Thoracic aorta (tissue), 2 donors: ENCODE measurements at places on chromosomes 3 and 15. TPM values are rescaled to one million over a fixed set of nuclear protein-coding genes. Genes with fewer than 3 reads are reported as not detected.

DNA sequence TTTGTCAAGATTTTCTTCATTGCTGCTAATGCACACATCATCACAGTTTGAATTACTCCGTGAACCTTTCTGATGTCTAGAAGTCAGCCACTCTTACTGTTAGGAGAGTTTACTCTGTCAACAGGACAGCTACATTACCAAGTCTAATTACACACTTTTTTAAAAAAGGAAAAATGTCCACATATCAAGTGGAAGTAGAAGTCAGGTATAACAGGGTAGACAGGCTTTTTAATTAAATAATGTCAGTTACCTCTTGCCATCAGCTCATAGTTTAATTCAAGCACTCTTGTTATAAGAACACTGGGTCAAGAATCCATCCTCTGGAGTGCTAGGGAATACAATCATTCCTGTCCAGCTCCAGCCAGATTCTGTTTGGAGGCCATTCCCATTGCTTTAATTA lies 232.8 kb downstream of the TAFA4 start:
- no peak for DNase-seq

- no peak for DNase-seq
Observed at GRCh38 chr3:197472151-197472550, 83.6 kb downstream of the BDH1 start.

DNA sequence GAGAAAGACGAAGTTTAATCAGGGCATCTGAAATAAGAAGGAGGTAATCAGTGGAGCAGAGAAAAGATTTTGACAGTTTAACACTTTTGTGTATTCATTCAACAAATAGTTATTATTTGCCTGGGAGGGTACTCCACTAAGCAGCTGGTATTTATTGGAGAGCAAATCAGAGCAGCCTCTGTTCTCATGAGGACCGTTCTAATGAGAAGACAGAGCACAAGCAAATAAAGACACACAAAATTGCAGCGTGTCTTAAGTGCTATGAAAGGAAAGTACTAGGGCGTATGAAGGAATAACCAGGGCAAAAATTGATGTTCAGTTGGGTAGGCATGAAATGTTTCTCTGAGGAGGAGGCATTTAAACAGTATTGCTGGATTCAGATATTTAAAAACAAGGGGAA lies 302.9 kb upstream of the RARB start:
- no peak for DNase-seq

GRCh38 chr3:190811775-190812480 lies 50.6 kb downstream of the GMNC start:
- DNase-seq: no peak

DNA sequence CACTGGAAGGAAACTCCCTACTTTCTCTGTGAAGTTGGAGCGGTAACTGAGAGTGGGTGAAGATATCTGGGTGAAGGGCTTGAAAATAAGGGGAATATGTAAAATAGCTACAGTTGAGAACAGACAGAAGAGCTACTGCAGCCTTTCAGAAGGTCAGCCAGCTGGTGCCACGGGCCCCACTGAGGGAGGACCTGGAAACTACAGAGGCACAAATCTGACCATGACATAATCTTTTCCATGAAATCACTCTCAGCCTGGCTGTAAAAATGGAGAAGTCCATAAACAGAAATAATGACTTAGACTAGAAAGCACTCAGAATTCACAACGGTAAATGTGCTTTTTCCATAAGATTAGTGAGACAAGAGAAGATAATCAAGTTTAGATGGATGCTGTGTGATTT lies 46.4 kb downstream of the ST3GAL6 start:
- no peak for DNase-seq

DNA sequence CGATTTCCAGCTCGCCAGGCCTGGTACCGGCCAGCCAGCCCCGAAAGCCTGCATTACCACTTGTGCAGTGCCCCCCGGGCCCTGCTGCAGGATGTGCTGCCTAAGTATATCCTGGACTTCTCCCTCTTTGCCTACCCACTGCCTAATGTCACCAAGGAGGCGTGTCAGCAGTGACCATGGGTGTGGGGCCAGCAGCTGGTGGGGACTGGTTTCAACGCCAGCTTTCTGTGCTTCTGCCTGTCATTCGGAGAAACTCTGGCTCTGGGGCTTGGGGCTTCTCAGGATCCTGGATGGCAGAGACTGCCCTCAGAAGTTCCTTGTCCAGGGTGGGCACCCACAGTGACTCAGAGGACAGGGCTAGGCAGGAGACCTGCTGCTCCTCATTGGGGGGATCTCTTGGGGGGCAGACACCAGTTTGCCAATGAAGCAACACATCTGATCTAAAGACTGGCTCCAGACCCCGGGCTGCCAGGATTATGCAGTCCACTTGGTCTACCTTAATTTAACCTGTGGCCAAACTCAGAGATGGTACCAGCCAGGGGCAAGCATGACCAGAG lies 1.5 kb downstream of the CHST14 start:
- no peak for DNase-seq

DNA sequence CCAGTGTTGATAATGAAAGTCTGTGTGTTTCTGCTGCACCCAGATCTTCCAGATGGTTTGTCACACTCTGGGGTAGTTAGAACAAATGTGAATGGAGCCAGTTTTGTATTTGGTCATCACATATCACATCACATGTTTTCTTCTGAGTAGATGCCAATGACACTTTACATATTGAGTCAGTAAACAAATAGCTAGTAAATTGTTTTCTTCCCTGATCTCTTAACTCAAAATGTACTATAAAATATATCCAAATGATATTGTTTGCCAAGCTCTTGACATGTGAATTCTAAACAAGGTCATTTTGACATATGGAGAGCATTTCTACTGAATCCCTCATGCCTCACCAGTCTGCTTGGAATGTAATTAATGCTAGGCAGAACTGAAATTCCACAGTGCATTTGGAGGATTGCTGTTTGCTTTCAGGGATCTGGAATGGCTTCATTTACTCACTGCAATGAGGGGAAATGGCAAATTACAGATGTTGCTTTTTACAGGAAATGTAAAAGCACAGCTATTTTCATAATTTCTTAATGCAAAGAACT lies 45.0 kb downstream of the PDHB start:
- DNase-seq: no peak

Gene CCNB2
- 0.54 TPM for total RNA-seq

Gene INSYN1
- 15.2 TPM for total RNA-seq

Gene PARP15
- 4.0 TPM for total RNA-seq

Gene TM2D3
- total RNA-seq: 104 TPM

Gene TMEM207
- total RNA-seq: not detected
